Epithelial cell of alveolus of lung (primary cell): ENCODE measurements at places on chromosomes 6 and 20. TPM values are rescaled to one million over a fixed set of nuclear protein-coding genes. Genes with fewer than 3 reads are reported as not detected.

Gene TMEM239
- total RNA-seq: not detected in 2 replicates

Gene SLC35F1
- under 0.01 TPM in 1 of 2 replicates, not detected in the other for total RNA-seq

Gene LRRN4
- total RNA-seq: 0.26 TPM in 1 of 2 replicates, not detected in the other

Gene FAM83B
- 0.08 and 0.91 TPM in 2 replicates for total RNA-seq

Gene NKAPL
- 2.3 and 2.5 TPM in 2 replicates for total RNA-seq

Gene IPCEF1
- 0.08 TPM in 1 of 2 replicates, not detected in the other for total RNA-seq

Gene PRRT1
- 0.78 and 6.7 TPM in 2 replicates for total RNA-seq

Gene TAAR1
- total RNA-seq: not detected in 2 replicates

Gene KLC4
- total RNA-seq: 11.2 and 14.7 TPM in 2 replicates

Gene OOEP
- total RNA-seq: 0.78 TPM in 1 of 2 replicates, not detected in the other

Gene KHDRBS2
- not detected in 2 replicates for total RNA-seq

Gene C20orf96
- 2.7 and 12.9 TPM in 2 replicates for total RNA-seq

Gene TOX2
- 50.7 and 78.0 TPM in 2 replicates for total RNA-seq

Gene PRL
- total RNA-seq: not detected in 2 replicates

Gene SEL1L2
- not detected in 2 replicates for total RNA-seq

Gene RIPK1
- total RNA-seq: 13.4 and 14.5 TPM in 2 replicates

Gene CALHM4
- total RNA-seq: not detected in 2 replicates

Gene TMEM217
- 1.6 and 2.5 TPM in 2 replicates for total RNA-seq

Gene TM9SF4
- total RNA-seq: 33.7 and 46.9 TPM in 2 replicates

Gene ENPP4
- total RNA-seq: 0.39 and 0.96 TPM in 2 replicates

Gene POPDC3
- total RNA-seq: 12.4 and 39.7 TPM in 2 replicates

Gene HLA-DOA
- total RNA-seq: 0.16 TPM in 1 of 2 replicates, not detected in the other

Gene CTAGE9
- not detected in 2 replicates for total RNA-seq

Gene PI16
- total RNA-seq: under 0.01 TPM in 1 of 2 replicates, not detected in the other

Gene TSPO2
- total RNA-seq: not detected in 2 replicates

Gene SPINT3
- total RNA-seq: not detected in 2 replicates

Gene MKKS
- total RNA-seq: 8.4 and 12.6 TPM in 2 replicates

Gene ID4
- total RNA-seq: 0.52 and 11.9 TPM in 2 replicates

Gene MOCS3
- 5.1 and 8.3 TPM in 2 replicates for total RNA-seq

Gene KCNQ5
- total RNA-seq: 0.32 and 0.65 TPM in 2 replicates
